Activated CD8-positive, alpha-beta memory T cell treated with anti-CD3 and anti-CD28 coated beads, Interleukin-2, amount 50 U/mL, for 48 hours (primary cell): ENCODE measurements at places on chromosomes 13 and 19.

DNA sequence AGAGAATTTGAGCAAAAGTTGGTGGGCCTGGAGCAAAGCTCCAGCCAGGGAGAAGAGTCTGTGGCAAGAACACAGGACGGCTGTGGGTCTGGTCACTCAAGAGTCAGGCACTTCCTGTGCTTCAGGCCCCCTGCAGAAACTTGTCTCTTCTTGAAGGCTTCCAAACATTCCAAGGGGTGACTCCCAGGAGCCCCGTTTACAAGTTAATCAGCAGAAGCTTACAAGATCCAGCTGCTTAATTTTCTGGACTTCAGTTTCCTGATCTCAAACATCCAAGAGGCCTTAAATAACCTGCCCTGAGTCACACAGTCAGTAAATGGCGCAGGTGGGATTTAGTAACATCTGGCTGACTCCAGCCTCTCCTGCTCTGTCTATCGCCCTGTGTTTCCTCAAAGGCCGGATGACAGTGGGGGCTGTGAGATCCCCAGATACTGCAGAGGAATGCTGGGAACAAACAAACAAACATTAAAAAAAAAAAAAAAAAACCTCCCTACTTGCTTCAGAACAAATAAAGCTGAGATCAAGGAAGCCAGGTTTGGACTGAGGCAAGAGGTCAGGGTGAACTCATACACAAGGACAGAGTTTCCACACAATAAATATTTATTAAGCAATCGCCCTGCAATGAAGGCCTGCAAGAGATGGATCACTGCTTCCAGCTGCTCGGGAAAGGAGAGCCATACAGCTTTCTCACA is 175.4 kb upstream of the RFC3 start:
- DNase-seq = no peak

DNA sequence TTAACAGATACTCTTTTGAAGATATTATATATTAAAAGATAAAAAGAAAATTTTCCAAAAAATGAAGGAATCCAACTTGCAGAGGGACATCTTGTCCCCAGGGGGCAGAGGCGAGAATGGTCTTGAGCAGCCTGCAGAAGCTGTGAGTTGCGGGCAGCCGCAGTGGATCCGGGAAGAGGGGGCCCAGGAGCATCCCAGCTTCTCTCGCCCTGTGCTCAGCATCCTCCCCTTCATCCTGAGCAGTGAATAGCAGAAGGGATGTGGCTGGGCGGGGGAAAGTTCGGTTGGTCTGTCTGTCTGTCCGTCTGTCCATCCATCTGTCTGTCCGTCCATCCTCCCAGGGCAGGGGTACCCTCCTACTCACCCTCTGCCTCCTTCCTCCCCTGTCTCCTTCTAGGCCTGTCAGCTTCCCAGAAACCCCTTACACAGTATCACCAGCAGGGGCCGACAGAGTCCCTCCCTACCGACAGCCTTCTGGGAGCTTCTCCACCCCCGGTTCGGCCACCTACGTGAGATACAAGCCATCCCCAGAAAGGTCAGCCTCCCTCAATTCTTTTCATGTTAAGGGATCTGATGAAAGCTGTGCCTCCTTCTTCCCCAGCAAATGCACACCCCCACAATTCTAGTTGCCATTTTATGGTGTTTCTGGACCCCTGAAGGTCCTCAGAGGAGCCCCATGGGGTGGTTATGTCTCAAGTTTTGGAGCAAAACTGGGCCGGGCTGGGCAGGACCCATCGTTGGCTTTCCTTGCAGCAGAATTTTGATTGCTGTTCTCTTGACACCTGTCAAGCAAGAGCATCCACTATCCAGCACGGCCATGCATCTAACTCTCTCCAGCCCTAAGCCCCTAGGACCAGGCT is 81.6 kb downstream of the DPF1 start:
- peak; percentile 69 for DNase-seq

DNA sequence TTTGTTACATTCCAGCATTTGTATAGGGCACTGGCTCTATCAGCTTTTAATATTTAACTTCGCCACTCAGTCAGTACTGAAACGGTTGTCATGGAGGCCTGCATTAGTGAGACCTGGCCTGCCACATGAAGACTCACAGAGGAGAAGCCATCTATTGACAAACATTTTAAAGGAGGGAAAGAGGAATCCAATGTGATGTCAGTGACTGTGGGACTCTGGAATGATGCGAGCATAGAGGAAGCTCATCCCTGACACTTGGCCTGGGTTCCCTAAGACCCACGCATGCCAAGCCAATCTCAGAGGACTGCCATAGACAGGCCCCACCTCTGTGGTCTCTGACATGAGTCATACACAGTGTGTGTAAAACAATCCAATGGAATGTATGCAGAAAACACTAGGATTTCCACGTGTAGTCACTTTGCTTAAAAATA is 7.9 kb upstream of the DPY19L3 start:
- DNase-seq = no peak

GRCh38 chr13:36251017-36251416 is 36.7 kb upstream of the SOHLH2 start:
- no peak for DNase-seq

GRCh38 chr13:80217614-80218456 is 123.1 kb downstream of the SPRY2 start:
- DNase-seq = no peak

DNA sequence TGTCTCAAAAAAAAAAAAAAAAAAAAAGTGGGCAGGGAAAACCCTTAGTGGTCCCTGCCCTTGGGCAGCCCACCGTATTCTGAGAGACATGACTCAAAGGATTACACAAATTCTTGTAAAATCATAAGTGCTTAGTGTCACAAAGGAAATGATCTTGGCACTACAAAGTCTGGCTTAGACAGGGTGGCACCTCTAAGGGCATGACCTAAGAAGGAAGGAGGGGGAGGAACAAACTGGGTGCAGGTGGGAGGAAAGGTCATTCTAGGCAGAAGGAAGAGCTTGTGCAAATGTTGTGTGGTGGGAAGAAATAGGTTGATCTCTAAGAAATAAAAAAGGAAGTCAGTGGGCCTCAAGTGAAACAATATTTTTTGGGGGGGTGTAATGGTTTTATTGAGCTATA is 10.4 kb downstream of the PNPLA6 start:
- no peak for DNase-seq

GRCh38 chr19:50512999-50513745 is 541 bp downstream of the ASPDH start:
- no peak for DNase-seq

GRCh38 chr19:18966307-18966706 is 25.3 kb upstream of the HOMER3 start:
- no peak for DNase-seq

DNA sequence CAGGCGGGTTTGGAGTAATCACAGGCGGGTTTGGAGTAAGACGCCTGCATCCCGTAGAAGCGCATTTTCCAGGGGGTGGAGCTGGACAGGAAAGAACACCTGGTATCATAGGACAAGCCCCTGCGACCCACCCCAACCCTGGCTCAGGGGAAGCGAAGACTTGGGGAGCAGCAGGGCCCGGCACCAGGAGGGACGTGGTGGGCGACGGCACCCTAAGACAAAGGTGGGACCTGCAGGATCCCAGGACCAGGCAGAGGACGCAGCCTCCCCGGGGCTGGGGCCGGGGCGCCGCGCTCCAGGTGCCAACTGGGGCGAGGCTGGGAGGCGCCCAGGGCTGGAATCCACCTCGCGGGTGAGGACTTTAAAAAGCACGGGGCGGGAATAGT is 520 bp downstream of the ZNF600 start:
- peak; percentile 52 for DNase-seq

- no peak for DNase-seq
Observed at GRCh38 chr19:15124572-15125231, 17.5 kb downstream of the SYDE1 start.

- no peak for DNase-seq
Observed at GRCh38 chr13:23212671-23213070, 31.9 kb downstream of the SGCG start.

GRCh38 chr13:23905766-23906165 is 8.5 kb upstream of the C1QTNF9B start:
- no peak for DNase-seq

GRCh38 chr13:102757006-102757405 is 16.6 kb downstream of the TEX30 start:
- DNase-seq = no peak

GRCh38 chr13:101127741-101128353 is 288.5 kb downstream of the NALCN start:
- no peak for DNase-seq

DNA sequence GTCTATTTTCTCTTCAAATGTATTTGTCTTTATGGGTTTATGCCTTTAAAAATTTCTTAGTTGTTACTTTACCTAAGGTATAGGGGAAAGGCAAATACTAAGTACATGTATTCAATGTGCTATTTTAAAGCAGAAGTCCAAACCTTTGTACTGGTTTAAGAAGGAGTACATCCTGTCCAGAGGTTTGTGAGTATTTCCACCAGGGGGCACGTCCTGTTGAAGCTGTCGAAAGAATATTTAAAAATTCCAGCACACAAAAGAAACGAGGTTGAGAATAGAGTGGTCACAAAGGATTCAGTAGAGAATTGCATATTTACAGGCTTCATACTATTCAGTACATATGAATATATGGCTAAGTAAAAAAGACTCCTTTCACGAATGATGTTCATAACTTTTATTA is 59.8 kb downstream of the URI1 start:
- no peak for DNase-seq
